ENCODE measurements at places on chromosomes 3 and 15.

DNA sequence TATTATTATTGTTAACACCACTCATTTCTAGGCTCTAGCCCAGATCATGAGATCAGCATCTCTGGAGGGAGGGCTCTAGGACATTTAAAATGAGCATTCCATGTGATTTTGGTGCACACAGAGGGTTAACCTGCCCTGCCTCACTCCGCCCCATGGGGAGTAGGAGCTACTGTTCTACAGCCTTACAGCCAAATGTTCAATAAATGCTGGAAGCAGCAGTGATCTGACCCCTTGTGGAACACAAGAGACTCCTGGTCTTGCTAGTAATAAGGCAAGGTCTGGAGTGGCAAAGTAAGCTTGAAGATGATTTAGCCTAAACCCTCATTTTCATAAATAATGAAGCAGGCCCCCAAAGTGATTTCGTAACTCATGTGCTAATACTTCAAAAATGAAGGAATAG, 166.4 kb upstream of the EOMES start:
- no peak for DNase-seq

- no peak for DNase-seq
These were observed 61.5 kb downstream of the ASB7 start for GRCh38 chr15:100663915-100664281.

DNA sequence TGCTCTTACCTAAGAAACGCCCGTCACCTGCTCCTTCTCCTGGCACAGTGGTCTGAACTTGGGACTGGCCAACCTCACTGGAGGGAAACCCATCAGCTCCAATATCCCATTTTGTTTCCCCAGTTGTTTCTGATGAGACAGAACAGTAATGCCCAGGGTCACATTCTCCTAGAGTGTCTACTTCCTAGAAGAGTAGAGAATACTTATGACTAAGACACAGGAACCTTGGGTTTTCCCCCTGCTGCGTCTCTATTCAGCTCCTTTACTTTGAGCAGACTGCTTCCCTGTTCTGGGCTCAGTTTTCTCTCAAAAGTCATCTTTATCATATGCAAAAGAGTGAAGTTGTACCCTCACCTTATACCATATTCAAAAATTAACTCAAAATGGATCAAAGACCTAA, 79.4 kb downstream of the POLR2M start:
- DNase-seq: no peak

DNA sequence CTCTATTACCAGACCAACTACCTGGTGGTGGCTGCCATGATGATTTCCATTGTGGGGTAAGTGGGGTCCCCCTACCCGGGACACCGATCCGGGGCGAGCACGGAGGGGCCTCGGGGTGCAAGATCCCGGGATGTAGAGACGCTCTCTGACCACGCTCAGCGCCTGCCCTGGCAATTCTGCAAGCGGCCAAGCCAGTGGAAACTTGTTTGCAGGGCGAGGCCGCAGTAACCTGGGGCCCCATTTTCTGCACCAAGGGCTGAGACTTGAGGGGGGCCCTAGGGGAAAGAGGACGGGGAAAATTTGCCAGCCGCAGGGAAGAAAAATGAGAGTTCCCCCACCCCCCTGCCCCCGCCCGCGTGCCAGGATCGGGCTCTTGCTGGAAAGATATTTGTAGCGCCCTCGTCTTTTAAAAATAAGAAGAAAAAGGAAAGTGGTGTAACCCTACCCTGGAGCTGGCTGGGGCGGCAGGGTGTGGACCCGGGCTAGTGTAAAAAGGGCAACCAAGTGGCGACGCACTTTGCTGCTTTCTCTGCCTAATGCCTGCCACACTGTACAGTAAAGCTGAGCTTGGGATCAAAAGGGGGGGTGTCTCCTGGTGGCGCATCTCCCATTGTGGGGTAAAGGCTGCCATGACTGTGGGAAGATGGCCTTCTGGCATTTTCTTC, 563 bp downstream of the ARL6IP5 start:
- DNase-seq: no peak

DNA sequence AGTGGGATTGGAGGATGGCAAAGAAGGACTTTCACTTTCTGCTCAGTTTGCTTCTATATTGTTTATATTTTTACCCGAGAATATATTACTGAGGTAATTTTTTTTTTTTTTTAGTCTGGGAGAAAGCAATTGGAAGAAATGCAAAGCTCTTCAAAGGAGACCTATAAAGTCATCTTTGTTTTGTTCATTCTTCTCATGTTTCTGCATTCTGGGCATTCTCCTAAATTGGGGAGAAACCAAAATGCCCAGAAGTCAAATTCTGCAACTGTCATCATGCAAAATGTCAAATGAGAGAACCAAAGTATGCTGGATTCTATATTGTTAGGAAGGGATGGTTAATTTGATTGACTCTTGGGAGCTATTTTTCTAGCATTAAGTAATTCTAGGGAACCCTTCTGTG, 168.3 kb upstream of the TSC22D2 start:
- DNase-seq: no peak

GRCh38 chr15:78207641-78208340, 26.6 kb downstream of the ACSBG1 start:
- no peak for DNase-seq

GRCh38 chr3:170355738-170356595, 1.5 kb upstream of the SKIL start:
- peak; percentile 8 for DNase-seq

GRCh38 chr3:85725809-85726208, 767.0 kb downstream of the CADM2 start:
- DNase-seq: no peak

- DNase-seq: no peak
These were observed 37.3 kb downstream of the TLE3 start for GRCh38 chr15:70060214-70060992.

GRCh38 chr3:124999317-124999716, 56.5 kb downstream of the HEG1 start:
- DNase-seq: no peak

DNA sequence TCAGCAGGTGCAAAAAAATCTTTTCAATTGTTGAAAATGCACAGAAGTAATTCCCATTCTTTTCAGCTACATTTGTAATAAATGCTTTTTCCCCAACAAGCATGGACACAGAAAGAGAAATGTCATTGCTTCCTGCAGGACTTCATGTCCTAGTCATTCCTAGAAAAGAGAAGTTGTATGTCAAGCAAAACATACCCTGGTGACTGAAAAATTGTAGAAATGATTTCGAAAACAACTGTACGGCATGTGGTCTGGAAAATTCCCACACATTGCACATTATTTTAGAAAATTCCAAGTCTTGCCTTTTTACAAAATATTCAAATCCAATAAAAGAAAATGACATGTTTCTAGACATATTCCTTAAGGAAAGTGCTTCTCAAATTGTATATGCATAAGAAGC, 50.4 kb upstream of the ALCAM start:
- DNase-seq: no peak

DNA sequence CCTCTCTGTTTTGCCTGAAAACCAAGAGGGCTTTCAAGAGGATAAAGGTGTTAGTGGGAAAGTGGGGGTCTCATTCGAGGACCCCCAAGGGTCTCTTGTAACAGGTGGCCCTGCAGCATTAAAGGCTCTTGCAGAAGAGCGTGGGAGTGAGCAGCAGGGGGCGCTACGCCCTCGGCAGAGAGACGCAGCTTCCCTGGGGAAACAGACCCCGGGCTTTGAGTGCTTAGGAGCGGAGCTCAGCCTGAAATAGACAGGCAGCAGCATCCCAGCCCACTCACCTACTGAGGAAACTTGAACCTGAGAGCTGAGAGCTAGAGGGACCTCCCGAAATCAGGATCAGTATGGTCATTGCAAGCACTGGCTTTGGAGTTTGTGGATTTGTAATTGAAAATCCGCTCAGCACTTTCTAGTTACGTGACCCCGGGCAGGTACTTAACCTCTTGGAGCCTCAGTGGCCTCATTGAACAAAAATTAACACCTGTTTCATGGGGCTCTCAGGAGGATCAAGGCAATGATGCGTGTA, 25.7 kb downstream of the RPLP1 start:
- DNase-seq: peak; percentile 75

GRCh38 chr3:197692641-197693040, 44.1 kb downstream of the RUBCN start:
- DNase-seq: no peak

GRCh38 chr3:99933971-99934750, 116.5 kb downstream of the CMSS1 start:
- no peak for DNase-seq

- DNase-seq: no peak
These were observed 355.8 kb upstream of the IL12A start for GRCh38 chr3:159632851-159633250.

GRCh38 chr3:23219117-23219516, 16.0 kb downstream of the UBE2E2 start:
- no peak for DNase-seq

DNA sequence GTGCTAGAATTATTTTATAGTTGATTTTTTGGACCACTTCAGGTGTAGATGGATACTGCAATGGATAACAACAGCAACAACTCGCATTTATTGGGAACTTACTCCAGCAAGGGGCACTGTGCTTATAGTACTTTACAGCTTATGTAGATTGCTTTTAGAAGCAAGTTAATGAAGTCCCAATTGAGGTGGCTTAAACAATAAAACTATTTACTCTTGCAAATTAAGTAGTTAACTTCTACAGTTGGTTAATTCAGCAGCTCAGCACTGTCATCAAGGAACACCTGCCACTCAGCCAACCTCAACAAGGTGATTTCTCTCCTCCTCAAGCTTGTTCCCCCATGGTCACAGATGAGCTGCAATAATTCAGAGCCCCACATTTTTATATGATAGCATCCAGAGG, 124.1 kb downstream of the RASA2 start:
- no peak for DNase-seq

- no peak for DNase-seq
These were observed 216.9 kb downstream of the ATP8B4 start for GRCh38 chr15:49901996-49902684.

DNA sequence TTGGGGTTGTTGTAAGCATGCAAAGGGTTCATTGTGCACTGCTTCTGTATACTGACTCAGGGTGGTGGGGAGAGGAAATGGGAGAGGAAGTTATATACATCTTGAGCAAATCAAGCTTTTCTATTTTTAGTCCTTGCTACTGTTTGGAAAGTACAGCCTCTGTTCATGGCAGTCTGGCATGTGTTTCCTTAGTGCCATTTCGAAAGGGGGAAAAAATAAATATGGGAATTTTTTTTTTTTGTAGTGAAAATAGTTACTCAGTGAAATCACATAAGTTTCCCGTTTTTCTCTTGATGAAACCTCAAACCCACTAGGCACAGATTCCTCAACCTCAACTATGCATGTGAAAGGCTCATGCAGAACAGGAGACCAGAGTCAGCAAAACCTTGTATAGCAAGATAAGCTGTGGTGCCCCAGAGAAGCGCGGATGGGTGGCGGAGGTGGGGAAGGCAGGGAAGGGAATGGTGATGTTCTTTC, 353.3 kb downstream of the LPP start:
- no peak for DNase-seq

- DNase-seq: no peak
These were observed 11.4 kb upstream of the C3orf20 start for GRCh38 chr3:14663396-14664135.

GRCh38 chr3:69791106-69791505, 51.8 kb downstream of the MITF start:
- DNase-seq: no peak

- DNase-seq: peak; percentile 85
These were observed 2.7 kb downstream of the TMEM108 start for GRCh38 chr3:133040696-133041523.

DNA sequence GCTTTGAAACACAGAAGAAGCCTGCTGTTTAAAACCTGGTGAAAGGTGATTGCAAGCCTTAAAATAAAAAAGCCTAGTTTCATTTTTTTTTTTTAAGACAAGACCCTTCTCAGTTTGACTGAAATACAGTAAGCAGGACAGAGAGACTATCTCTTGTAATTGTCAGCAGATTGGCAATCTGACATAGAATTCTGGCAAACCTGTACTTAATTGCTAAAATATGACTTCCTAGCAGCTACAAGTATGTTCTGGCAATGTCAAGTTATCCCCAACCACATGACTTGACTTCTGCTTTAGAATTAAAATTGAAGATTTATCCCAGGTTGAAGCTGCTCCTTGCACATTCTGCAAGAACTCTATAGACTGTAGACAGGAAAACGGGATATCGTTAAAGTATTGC, 232.8 kb upstream of the NR2F2 start:
- DNase-seq: no peak

DNA sequence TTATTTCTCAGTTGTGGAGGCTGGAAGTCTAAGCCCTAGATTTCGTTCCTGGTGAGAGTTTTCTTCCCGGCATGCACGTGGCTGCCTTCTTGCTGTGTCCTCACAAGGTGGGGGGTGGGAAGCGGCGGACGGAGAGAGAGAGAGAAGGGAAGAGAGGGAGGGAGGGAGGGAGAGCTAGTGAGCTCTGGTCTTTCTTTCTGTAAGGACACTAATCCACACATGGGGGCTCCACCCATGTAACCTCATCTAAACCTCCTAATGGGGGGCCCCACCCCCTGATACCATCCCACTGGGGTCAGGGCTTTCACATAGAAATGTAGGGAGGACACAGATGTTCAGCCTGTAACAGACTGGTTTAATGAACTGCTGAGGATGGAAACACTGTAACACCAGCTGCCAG, 7.3 kb downstream of the FBLN2 start:
- DNase-seq: no peak

DNA sequence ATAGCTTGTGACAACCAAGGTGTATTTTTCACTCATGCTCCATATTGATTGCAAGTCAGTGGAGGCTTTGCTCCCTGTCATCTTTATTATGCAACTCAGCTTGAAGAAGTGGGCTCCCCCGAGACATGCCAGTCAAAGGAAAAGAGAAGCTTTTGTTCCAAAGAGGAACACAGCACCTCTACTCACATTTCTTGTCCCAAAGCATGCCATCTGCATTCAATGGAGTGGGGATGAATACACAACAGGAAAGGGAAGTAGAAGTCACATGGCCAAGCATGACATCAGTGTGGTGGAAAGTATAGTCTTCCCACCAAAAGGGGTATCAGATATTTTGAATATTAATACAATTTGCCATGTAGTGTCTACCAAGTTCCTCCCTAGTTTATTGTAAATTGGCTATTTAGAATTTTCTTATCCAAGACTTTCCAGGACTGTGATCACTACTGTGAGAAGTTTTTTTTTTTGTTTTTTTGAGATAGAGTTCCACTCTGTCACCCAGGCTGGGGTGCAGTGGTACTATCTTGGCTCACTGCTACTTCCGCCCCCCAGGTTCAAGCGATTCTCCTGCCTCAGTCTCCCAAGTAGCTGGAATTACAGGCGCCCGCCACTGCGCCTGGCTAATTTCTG, 114.5 kb downstream of the GMPS start:
- DNase-seq: no peak

DNA sequence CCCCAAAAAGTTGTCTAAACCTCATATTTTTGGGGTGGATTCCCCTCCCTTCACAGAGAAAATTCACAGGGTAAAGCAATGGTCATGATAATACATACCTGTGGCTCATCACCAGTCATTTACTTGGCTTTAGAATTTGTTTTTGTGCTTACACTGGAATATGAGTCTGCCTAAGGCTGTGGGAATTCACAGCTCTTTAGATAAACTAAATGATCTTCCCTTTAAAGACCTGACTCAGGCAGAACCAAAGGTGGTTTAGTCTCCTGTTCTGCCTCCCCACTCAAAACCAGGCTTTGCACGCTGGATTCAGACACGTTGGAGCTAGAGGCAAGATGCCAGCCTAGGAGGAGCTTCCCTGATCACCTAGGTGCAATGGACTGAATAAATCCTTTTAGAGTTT, 40.3 kb upstream of the BNC1 start:
- no peak for DNase-seq

All from neural crest cell (in vitro differentiated cells).